Mucosa of gallbladder (tissue), 1 donor: ENCODE measurements at places on chromosomes 16 and 17. TPM values are rescaled to one million over a fixed set of nuclear protein-coding genes. Genes with fewer than 3 reads are reported as not detected.

DNA sequence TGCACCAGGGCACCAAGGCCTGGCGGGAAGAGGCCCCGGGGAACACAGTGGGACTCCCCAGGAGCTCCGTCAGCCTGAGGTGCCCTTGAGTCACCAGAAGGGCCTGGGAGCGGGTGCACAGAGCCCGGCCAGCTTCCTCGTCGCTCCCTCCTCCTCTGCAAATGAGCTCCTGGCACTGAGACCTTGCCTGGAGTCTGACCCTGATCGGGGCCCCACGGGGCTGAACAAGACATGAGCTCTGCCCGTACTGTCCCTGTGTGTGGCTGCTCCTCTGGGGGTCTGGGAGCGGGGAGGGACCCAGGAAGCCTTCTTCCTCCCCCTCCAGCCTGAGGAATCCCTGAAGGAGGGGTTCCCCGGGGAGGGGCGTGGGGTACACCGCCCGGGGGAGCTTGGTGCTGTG is 36.4 kb upstream of the SSTR5 start:
- no peak for DNase-seq

DNA sequence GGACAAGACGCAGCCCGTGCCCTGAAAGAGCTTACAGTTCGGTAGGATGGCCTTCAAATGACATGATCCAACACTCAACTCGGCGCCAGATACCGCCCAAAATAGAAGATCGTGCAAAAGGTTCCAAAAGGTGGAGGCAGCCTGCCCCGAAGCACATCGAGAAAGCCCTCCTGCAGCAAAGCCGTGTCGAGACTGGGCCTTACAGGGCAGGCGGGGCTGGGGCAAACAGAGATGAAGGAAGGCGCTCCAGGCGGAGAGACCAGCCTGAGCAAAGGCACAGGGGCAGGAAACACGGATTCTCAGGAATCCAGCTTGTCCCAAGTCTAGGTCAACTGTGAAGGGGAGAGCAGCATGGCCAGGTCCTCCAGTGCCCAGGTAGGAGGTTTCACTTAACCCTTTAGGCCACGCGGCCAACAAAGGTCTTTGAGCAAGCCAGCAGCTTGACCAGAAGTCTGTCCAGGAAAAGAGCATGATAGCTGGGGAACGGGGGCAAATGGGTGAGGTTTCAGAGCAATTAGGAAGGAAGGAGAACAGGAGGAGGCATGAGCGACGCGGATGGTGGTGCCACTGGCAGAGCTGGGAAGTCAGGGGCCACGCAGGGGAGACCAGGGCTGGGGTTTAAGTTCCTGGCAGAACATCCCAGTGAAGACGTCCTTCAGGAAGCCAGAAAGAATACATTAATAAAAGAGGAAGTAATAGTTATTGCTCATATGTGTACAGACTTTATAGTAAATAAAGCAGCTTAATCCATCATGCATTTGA is 21.2 kb upstream of the EIF1 start:
- DNase-seq, result no peak

- DNase-seq, result peak; percentile 31
Observed at GRCh38 chr16:56262148-56262547, 70.9 kb downstream of the GNAO1 start.

- no peak for DNase-seq
Observed at GRCh38 chr17:14738652-14738988, 437.7 kb downstream of the HS3ST3B1 start.

DNA sequence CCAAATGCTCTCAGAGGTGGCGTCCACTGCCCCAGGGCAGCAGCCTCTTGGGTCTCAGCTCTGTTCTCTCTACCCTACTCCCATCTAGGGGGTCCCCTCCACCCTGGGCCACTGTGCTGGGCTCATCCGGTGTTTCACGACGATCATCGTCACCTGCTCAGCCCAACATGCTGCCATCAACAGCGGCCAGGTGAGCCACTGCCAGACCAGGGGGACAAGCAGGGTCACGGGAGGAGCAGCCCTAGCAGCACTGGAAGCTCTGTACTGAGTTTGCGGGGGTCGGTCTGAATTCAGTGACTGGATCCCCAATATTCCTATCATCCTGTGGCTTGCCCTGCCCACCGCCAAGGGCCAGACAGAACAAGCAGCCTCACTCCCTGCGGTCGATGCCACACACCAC is 16.0 kb downstream of the ALOX12B start:
- DNase-seq, result no peak

GRCh38 chr16:17877821-17878360 is 407.1 kb upstream of the XYLT1 start:
- no peak for DNase-seq

- no peak for DNase-seq
Observed at GRCh38 chr17:15042311-15042710, 222.8 kb downstream of the PMP22 start.

GRCh38 chr16:901715-902601 is 68.8 kb downstream of the LMF1 start:
- no peak for DNase-seq

- peak; percentile 52 for DNase-seq
Observed at GRCh38 chr17:74176546-74177001, 26.9 kb upstream of the RPL38 start.

- DNase-seq, result no peak
Observed at GRCh38 chr16:1141191-1141590, 11.7 kb upstream of the CACNA1H start.

- DNase-seq, result no peak
Observed at GRCh38 chr16:1291576-1291974, 17.9 kb upstream of the UBE2I start.

Gene C1QL1
- 3.2 TPM for total RNA-seq

Gene CNP
- 65.9 TPM for total RNA-seq

Gene SNAI3
- 1.9 TPM for total RNA-seq

Gene FADS6
- total RNA-seq, result 0.12 TPM

Gene SHPK
- 14.5 TPM for total RNA-seq

Gene HBA2
- 30.0 TPM for total RNA-seq

Gene SMURF2
- total RNA-seq, result 22.2 TPM

Gene ABCC12
- total RNA-seq, result 0.69 TPM
